ENCODE measurements at places on chromosomes 13 and 19.

DNA sequence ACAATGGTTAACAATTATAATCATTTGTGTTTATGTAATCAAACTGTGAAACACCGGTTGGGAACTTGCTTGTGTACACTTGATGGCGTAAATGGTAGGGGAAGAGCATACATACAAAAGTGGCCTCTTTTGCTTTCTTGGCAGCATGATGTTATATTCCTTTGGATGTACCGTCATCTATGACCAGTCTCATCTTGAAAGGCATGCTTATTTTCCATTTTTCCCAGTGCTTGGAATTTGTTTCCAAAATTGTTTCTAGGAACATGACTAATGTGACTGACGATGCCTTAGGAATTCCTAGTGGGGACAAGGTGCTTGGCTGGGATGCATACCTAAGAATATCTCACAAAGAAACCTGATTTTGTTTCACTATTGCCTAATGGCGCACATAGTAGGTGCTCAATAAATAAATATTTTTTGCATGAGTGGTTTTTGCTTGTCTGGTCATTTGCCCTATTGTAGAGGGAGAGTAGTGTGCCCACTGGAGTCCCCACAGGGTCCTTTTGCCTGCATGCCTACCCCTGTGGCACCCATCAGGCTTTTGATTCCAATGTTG lies 45.5 kb downstream of the SAE1 start:
- DNase-seq: no peak

GRCh38 chr19:17687857-17688784 lies at the start of gene UNC13A:
Gene UNC13A, minus strand, starts transcription at chr19:17688354. Its CDS starts 155 bp downstream, at chr19:17688199.
- DNase-seq: peak; percentile 55

DNA sequence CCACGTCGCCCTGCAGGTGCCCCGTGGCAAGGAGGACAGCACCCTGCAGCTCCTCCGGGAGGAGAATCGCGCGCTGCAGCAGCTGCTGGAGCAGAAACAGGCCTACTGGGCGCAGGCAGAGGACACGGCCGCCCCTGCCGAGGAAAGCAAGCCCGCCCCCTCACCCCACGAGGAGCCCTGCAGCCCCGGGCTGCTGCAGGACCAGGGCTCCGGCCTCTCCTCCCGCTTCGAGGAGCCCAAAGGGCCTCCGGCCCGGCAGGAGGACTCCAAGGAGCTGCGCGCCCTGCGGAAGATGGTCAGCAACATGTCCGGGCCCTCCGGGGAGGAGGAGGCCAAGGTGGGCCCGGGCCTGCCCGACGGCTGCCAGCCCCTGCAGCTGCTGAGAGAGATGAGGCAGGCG lies 11.6 kb downstream of the CBY2 start:
- no peak for DNase-seq

- DNase-seq: peak; percentile 42
Observed at GRCh38 chr19:46861691-46862502, 1.1 kb downstream of the ARHGAP35 start.

- no peak for DNase-seq
Observed at GRCh38 chr13:26310003-26310402, 56.1 kb downstream of the CDK8 start.

- no peak for DNase-seq
Observed at GRCh38 chr13:43041369-43041921, 18.1 kb downstream of the DNAJC15 start.

DNA sequence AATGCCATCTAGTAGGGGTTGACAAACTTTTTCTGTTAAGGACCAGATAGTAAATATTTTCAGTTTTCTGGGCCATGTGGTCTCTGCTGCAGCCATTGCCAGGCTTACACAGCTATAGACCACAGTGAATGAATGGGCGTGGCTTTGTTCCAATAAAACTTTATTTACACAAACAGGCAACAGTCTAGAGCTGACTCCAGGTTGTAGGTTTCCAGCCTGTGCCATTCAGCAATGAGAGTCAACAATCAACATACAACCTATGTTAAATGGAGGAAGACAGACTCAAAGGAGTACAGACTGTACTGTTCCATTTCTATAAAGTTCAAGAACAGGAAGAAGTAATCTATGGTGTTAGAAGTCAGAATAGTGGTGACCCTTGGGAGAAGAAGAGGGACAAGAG lies 15.2 kb upstream of the IZUMO2 start:
- no peak for DNase-seq

DNA sequence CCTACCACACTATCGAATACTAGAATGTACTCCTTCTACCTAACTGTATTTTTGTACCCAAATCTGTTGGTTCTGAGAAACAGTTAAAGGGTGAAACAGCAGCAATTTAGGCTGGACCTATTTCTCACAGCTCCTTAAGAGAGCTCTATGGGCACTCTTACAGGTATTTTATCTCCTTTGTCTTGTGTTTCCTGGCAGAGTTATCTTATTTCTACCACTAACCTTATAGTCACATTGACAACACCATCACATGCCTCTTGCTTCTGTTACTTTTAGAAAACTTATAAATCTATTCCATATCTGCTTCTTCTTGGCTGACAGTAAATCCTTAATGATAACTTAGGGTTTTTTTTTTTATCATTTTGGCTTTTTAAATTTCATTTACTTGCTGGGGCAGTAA lies 130.7 kb downstream of the MYO16 start:
- no peak for DNase-seq

DNA sequence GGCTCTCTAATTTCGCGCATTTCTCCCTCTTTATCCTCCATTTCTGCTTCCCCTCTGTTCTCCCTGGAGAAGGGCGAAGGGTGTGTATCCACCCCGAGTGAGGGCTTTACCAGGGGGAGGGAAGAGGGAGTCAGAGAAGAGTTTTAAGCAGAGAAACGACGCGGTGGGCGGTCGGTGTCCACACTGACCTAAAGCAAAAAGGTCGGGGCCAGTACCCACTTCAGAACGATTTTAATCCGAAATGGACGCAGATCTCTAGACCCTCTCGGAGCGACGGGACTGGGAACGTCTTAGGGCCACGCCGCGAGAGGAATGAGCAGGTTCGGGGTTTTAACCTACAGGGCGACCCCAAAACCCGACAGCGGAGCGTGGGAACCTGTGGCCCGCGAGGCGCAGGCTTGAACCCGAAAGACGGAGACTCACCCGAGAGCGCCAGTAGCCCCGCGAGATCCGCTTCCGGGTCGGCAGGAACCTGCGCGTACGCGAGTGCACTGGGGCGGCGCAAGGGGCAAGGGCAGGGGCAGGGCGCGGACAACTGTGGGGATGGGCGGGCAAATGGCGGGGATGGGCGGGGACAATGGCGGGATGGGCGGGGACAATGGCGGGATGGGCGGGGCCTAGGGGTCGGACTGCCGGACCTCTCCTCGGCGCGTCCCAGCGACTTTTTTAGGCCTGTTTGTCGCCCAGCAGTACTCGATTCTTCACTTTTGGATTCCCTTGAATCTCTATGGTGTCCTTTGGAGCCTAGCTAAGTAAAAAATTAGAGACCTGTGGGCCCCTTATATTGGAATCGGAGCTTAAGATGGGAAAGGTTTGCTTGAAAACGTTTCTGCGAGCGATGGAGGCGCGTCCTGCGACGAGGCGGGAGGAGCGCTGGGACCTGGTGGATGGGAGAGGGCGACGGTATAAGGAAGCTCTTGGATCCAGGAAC lies at the start of gene ZNF677:
ZNF677 (minus strand) TSS at position 463 of the 931 bp plus-strand sequence. CDS start 3,323 bp downstream, outside the sequence.
- DNase-seq: peak; percentile 89
